Effector memory CD8-positive, alpha-beta T cell (primary cell): ENCODE measurements at places on chromosomes 16 and 17.

DNA sequence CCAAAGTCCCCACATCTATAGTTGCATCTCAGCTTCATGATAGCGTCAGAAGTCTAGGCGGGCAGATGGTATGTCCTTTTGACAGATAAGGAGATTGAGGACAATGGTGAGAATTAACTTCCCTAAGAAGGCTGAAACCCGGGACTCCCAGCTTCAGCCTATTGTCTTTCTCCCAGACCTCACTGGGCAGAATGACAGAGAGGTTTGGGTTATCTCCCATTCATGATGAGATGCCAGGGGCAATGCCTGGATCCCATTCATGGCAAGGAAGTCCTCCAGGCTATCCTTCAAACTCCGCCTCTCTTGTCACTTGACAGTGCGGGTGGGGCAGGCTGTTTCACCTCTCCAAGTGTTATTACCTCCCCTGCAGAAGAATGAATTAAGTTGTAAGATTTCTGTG lies 100.3 kb downstream of the IRX5 start:
- no peak for DNase-seq

- DNase-seq, result no peak
These were observed 5.0 kb downstream of the ESRP2 start for GRCh38 chr16:68230956-68231355.

- no peak for DNase-seq
These were observed 18.9 kb downstream of the LGALS9 start for GRCh38 chr17:27649929-27650328.

DNA sequence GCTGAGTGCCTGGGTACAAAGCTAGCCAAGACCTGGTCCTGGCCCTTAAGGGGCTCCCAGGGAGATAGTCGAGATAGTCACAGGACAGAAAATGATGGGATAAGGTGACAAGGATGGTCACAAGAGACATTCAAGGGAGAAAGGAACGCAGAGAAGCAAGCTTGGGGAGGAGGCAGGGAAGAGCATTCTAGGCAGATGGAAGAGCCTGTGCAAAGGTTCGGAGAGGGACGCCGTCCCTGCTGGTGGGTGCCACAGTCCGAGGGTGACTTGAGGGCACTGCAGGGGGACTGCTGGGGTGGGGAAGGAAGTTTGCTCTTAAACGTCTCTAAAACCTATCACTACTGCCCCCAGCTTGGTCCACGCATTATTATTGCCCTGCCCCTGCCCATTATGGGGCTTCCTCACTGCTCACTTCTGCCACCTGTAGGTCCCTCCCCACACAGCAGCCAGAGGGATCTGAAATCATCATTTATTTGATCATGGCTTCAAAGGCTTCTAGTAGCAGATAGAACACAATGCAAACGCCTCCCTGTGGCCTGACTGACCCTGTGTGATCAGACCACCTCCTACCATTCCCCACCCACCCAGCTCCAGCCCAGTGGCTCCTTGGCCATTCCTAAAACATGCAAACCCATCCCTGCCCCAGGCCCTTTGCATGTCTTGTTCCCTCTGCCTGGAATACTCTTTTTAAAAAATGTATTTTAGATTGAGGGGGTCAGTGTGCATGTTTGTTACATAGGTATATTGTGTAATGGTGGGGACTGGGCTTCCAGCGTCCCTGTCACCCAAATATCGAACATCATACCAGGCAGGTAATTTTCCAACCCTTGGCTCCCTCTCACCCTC lies 60.3 kb downstream of the RMI2 start:
- peak; percentile 50 for DNase-seq

GRCh38 chr16:81315271-81316175 lies 761 bp downstream of the GAN start:
- peak; percentile 26 for DNase-seq

- DNase-seq, result no peak
These were observed 170.7 kb downstream of the CYB561 start for GRCh38 chr17:63275318-63275970.

DNA sequence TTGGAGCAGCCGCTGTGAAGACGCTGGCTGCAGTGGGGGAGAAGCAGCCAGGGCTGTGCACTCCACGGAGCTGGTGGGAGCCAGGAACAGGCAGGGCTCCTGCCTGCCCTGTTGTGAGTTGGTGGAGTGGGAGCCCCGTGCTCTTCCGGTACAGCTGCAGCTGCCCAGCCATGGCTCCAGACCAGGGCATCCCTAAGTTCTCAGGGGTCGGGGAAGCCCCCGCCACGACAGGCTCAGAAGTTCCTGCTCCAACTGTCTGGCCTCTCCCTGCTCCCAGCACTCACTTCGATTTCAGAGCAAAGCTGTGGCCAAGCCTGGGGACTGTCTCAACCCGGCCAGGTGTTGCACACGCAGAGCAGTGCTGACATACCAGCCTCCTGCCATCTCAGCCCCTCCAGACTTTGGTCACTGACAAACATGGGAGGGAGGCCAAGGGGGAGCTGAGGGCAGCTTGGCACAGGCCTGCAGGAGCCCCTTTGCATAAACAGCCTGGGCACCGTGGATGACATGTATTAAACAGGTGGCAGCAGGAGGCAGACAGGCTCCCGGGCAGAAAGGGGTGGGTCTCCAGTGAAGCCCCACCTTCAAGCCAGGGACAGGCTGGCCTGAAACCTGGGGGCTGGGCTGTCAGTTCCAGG lies 13.9 kb upstream of the KDM8 start:
- no peak for DNase-seq

DNA sequence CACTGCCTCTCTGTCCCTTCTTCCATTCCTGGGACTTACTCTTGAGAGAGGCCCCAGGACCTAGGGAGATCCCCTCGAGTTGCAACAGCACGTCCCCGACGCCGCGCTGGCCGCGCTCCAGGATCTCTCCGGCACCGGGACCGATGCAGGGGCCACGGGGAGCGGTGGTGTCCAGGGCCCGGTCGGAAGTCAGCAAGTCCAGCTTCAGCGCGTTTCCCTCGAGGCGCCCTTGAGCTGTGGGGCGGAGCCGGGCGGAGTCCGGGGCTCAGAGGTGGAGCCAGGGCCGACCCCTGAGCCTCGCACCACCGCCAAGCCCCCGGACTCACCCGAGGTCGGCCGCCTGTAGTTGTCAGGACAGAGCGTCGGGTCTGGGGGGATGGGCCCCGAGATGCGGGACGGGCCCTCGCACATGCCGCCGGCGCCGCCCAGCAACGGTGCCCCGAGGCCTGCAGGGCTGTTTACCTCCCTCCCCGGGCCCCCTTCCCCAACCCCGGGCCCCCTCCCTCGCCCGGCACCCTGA lies 458 bp downstream of the ENKD1 start:
- DNase-seq, result no peak

DNA sequence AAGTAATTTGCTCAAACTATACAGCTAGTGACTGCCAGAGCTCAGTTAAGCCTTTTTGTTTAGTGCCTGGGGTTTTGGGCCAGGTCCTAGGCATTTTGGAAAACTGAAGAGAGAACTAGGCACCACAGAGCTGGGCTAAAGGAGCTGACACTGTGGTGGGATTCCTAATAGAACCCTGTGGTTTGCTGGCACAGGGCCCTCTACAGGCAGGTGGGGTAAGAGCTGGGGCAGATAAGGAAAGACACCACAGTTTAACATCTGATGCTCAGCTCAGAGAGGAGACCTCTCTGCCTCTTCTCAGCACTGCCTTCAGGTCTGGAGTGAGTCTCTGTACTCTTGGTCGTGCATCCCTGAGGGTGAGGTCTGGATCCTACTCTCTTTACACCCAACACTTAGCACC lies 121.2 kb downstream of the SNX11 start:
- DNase-seq, result no peak

DNA sequence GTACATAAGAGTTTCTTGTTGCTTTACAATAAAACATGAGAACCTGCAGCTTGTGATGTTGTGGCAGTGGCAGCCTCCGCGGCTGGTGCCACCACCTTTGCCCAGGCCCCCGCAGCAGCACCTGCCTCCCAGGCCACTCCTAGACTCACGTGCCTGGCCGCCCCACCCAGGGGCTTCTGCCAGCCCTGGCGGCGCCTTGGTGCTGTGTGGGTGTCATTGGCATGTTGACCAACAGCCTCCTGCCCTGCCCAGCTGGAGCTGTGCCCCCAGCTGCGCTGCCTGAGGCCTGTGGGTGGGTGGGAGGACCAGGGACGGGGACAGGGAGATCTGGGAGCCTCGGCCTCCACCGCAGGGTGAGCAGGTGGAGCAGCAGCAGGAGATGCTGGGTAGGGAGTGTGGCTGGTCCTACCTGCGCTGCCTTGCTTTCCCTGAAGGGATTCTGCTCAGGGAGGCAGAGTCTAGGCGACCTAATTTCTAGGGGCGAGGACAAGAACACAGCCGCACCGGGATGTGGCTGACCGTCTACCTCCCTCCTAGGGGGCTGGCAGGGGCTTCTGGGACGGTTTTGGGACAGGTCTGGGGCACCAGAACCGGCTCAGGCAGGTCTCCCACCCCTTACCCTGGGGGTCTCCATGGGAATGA lies 428 bp upstream of the DNASE1L2 start:
- DNase-seq, result no peak

GRCh38 chr16:69861292-69862030 lies 89.7 kb upstream of the CLEC18A start:
- no peak for DNase-seq

- DNase-seq, result no peak
These were observed 13.0 kb downstream of the PITPNC1 start for GRCh38 chr17:67390006-67390645.

GRCh38 chr16:50460538-50461399 lies 87.4 kb upstream of the NKD1 start:
- DNase-seq, result no peak

GRCh38 chr17:81027038-81027437 lies 7.9 kb upstream of the BAIAP2 start:
- no peak for DNase-seq

DNA sequence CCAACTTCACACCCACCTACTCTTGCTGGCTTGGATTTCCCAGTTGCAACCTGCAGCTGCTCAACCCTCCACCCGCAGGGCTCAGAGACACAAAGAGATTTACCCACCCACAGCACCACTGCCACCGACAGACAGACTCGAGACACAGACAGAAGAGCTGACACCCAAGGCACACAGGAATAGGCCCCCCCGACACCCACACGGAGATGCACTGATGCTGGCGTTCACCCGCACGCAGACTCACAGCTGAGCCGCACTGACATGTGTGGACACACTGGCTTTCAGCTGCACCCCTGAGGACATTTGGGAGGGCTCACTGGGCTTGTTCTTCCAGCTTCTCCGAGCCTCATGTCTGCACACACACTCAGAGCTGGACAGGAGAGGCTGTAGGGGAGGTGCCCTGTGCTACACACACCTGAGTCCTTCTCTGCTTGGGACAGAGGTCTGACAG lies 8.2 kb downstream of the STX1B start:
- no peak for DNase-seq

GRCh38 chr17:32302860-32303649 lies 37.4 kb downstream of the RHBDL3 start:
- no peak for DNase-seq

DNA sequence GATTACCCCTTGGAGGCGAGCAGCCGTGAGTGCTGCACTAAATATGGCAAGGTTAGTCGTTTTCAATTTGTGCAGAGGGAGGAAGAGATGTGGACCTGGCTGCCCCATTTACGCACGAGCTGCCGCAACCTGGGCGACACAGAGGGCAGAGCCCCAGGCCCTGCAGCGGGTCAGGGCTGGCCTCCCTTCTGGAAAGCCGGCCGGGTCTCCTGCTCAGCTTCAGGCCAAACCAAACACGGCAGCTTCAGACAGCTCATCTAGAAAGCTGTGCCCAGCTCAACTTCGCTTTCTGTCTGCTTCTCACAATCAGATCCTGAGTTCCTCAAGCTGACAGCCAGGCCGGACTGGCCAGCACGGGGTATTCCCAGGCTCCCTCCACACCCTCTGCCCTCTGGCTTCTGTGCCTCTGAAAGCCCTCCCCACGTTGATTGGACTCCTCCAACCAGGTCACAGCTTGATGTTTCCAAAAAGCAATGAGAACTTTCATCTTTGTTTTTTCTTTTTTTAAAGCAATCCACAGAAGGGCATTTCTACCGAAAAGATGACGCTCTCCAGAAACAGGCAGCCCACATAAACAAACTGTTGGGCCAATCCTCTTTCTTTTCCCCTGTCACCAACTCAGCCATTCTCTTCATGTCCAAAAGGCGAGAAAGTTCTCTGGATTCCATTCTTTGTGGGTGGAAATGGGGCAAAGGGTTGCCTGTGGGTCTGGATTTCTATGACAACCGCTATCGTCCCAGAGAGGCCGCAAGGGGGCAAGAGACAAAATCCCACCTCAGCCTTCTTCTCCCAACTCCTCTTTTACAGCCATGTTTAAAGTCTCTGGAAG lies 189.0 kb downstream of the ZFHX3 start:
- DNase-seq, result no peak
